Inflammatory macrophage treated with lipopolysaccharide for 1 hour (primary cell): ENCODE measurements at places on chromosomes 16 and 17.

- no peak for DNase-seq
Measured at GRCh38 chr16:1700246-1700645, 5.7 kb upstream of the MAPK8IP3 start.

- peak; percentile 11 for DNase-seq
Measured at GRCh38 chr17:2656283-2656682, 55.3 kb downstream of the CLUH start.

GRCh38 chr17:81940538-81941483 lies 3.7 kb upstream of the PYCR1 start:
- no peak for DNase-seq

DNA sequence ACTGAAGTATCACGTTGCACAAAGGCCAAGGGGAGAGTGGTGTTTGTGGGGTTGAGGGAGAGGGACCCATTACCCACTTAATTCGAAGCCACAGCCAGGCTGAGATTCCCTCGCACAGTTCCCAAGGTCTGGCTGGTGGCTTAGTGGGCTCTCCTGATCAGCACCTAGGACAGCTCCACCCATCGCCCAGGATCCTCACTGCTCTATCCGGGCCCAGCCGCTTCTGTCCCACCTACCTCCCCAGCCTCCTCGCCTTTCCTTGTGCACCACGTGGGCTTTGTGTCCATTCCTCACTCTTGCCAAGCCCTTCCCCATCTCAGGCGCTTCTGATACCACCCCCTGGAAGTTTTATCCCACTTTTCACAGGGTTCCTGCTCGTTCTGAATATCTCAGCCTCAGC lies 163.5 kb downstream of the CCT6B start:
- DNase-seq: no peak

GRCh38 chr17:76547183-76547641 lies 7.4 kb downstream of the PRCD start:
- peak; percentile 31 for DNase-seq

- DNase-seq: peak; percentile 85
Measured at GRCh38 chr17:28494445-28495188, 11.5 kb upstream of the FOXN1 start.

GRCh38 chr17:59680314-59680713 lies 26.9 kb downstream of the PTRH2 start:
- no peak for DNase-seq

DNA sequence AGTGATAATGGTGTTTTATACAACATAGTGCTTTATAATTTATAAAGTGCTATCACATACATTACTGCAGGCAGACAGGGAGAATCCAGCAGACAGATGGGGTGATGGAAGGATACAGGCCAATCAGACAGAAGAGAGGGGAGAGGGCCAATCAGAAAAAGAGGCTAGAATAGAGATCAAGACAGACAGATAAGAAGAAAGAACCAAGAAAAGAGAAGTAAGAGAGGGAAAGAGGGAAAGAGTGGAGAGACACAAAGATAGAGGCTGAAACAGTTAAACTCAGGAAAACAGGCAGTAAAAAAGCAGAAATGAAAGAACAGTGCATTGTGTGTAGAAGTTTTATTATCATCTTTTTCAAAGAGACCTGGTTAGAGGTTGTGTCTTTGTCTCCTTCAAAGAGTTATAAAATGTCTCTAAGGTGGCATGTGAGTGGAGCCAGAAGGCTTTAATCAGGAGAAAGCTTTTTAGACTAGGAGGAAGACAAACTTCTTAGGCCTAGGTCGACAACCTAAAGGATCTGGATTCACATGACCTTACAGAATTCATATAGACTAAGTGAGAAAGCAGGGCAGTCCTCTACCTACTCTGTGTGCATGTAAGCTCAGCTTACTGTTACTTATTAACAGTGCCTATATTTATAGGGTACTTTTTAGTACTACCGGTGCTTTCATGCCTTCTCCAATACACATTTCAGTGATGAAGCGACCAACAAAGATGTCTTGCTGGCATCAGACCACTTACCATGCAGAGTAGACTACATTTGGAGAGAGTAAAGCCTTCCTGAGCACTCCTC lies 8.3 kb upstream of the CHD3 start:
- DNase-seq: no peak

GRCh38 chr16:9159839-9160550 lies 68.6 kb downstream of the HAPSTR1 start:
- DNase-seq: peak; percentile 33

- no peak for DNase-seq
Measured at GRCh38 chr16:67546091-67546501, 16.2 kb upstream of the CTCF start.

GRCh38 chr17:19313066-19313745 lies 49.3 kb downstream of the B9D1 start:
- DNase-seq: no peak

DNA sequence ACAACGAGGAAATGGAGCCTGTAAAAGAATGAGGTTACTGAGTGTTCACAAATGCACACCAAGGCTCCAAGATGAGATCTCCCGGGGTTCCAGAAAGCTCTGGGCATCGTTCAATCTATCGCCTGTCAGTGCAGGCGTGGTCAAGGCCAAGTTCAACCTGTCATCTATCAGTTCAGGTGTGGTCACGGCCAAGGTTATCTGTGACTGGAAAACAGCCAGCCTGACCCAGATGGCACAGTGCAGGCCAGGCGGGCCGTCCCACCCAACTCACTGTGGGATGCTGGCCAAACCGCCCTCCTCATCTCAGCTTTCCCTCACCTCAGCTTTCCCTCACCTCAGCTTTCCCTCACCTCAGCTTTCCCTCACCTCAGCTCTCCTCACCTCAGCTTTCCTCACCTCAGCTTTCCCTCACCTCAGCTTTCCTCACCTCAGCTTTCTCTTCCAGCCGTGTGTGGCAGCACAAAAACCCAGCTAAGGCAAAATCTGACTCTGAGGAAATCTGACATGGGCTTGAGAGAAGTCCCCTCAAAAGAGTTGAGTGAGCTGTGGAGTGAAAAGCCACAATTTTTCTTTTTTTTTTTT lies 2.4 kb downstream of the CHMP1A start:
- no peak for DNase-seq

- no peak for DNase-seq
Measured at GRCh38 chr16:75494661-75495075, 573 bp downstream of the CHST6 start.

- no peak for DNase-seq
Measured at GRCh38 chr16:52690468-52690867, 143.5 kb upstream of the TOX3 start.

- no peak for DNase-seq
Measured at GRCh38 chr16:21610766-21611165, 11.4 kb downstream of the METTL9 start.

DNA sequence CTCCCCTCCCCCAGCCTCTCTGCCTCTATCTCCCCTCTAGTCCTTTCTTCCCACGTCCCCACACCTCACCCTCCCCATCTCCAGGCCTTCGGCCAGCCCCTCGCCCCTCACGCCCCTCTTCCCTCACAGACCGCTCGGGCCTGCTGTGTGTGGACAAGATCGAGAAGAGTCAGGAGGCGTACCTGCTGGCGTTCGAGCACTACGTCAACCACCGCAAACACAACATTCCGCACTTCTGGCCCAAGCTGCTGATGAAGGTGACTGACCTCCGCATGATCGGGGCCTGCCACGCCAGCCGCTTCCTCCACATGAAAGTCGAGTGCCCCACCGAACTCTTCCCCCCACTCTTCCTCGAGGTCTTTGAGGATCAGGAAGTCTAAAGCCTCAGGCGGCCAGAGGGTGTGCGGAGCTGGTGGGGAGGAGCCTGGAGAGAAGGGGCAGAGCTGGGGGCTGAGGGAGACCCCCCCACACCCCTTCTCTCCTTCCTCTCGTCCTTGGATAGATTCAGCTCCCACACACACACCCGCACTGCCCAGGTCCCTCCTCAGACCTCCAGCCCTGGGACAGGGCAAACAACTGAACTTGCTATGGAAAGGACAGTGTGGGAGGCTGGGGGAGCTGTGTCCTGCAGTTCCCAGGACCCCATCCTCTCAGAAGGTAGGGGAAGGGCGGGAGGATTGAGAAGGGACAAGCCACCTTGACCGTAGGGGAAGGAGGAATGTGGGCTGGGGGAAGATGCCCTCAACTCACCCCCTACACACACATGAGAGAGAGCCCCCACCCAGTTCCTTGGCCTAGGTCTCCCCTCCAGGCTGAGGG lies 11.1 kb downstream of the NR1D1 start:
- DNase-seq: no peak
